NCI-H2107 (cell line): ENCODE measurements at places on chromosomes 7 and 10.

- no peak for DNase-seq
Measured at GRCh38 chr10:35421553-35422178, 85.4 kb downstream of the CCNY start.

DNA sequence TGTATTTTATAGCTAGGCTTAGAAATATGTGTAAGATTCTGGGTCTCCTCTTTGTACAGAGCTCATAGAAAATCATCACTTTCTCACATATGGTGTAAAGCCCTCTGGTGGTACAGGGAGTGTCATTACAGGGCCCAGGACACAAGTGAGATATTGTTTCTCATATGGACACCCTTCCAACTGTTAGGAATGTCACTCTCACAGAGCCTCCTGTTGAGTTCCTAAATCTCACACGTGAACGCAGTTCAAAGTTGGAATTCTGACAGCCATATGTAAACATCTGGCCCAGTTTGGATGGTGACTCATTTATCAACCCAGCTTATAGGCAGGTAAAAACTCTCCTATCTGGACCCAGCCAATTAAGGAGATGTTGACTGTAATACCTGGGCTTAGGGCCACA, 35.4 kb upstream of the ZNF107 start:
- DNase-seq = no peak

GRCh38 chr7:52648872-52649271, 386.6 kb upstream of the POM121L12 start:
- no peak for DNase-seq

- peak; percentile 33 for DNase-seq
Measured at GRCh38 chr10:101018600-101019439, 12.1 kb downstream of the PDZD7 start.

DNA sequence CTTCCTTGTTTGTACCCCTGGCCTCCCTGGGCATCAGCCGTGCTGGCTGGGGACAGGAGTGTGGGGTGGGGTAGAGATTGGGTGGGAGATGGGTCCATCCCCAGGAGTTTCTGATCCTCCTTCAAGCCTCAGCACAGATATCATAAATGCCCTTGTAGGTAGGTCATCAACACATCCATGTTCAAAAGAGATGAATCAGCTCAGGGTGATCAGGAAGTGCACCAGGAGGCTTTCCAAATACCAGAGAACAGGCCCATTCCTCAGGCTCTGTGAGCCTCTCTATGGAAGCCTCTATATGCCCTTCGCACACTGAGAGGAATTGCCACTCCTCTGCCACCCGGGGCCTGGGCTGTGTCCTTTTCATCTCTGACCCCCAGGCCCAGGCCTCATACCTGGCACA, 31.9 kb upstream of the ADCYAP1R1 start:
- no peak for DNase-seq

DNA sequence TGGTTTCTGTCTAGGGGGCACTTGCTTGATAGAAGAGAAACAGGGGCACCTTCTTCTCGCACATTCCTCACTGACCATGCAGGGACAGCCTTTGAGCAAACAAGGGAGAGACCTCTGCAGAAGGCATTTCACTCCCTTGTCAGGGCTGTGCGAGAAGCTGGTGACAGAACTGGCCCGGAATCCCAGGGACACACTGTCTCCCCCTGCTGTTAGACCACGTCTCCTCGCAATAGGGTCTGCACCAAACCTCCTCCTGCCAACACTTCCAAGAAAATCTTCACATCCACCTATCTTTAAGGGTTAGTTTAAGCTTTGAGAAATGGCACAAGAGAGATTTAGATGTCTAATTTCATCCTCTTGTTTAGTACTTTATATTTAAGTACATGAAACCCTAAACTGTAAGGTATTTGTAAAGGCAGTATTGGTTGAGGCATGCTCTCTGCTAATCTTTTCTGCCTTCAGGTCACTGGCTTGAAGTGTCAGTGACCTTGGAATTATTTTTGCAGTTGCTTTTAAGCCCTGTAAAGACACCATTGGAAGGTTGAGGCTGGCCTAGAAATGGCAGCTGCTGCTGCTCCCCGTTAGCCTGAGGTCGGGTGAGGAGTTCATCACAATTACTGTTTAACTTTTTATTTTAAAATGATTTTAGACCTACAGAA, 37.0 kb downstream of the RBM20 start:
- peak; percentile 2 for DNase-seq

GRCh38 chr7:44259547-44260457, 59.0 kb downstream of the YKT6 start:
- DNase-seq = no peak

GRCh38 chr7:91247500-91247899, 16.7 kb upstream of the FZD1 start:
- DNase-seq = no peak

GRCh38 chr10:34299105-34299611, 515.9 kb downstream of the PARD3 start:
- no peak for DNase-seq

DNA sequence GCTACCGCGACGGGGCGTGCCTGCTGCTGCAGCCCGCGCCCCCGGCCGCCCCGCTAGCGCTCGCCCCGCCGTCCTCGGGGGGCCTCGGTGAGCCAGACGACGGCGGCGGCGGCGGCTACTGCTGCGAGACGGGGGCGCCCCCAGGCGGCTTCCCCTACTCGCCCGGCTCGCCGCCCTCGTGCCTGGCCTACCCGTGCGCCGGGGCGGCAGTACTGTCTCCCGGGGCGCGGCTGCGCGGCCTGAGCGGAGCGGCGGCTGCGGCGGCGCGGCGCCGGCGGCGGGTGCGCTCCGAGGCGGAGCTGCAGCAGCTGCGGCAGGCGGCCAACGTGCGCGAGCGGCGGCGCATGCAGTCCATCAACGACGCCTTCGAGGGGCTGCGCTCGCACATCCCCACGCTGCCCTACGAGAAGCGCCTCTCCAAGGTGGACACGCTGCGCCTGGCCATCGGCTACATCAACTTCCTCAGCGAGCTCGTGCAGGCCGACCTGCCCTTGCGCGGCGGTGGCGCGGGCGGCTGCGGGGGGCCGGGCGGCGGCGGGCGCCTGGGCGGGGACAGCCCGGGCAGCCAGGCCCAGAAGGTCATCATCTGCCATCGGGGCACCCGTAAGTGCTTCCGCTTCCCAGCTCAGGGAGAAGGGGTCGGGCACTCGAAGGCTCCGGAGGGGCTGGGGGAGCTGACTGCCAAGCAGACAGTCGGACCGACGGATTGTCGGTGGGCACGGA, 761 bp downstream of the PTF1A start:
- DNase-seq = no peak

- DNase-seq = no peak
Measured at GRCh38 chr7:130925136-130925794, 191.3 kb upstream of the KLF14 start.

GRCh38 chr7:55157764-55158105, 138.9 kb downstream of the EGFR start:
- no peak for DNase-seq

GRCh38 chr7:106871793-106872571, 6.9 kb downstream of the PIK3CG start:
- no peak for DNase-seq

DNA sequence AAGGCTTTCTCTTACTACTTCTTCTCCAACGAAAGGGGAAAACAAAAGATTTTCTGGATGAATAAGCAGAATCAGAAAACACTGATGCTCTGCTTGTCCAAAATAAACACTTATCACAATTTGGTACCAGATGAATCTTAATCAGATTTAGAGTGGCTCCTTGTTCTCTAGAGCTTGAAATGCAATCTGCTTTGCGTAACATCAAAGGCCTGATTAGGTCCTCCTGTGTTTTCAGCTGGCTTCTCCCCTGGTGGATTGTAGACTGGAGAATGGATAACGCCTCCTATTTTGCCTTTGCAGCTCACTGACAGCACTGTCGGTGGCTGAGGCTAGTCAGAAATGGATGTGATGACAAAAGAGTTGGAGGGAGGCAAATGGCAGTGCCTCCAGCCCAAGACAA, 91.2 kb downstream of the FAM13C start:
- no peak for DNase-seq
